Vagina (tissue), 2 donors: ENCODE measurements at places on chromosomes 4 and X. TPM values are rescaled to one million over a fixed set of nuclear protein-coding genes. Genes with fewer than 3 reads are reported as not detected.

SLC26A1 gene
- 2.9 TPM for total RNA-seq

- no peak for DNase-seq
These were observed 2.1 kb downstream of the NUP62CL start for GRCh38 chrX:107204068-107204605.

DNA sequence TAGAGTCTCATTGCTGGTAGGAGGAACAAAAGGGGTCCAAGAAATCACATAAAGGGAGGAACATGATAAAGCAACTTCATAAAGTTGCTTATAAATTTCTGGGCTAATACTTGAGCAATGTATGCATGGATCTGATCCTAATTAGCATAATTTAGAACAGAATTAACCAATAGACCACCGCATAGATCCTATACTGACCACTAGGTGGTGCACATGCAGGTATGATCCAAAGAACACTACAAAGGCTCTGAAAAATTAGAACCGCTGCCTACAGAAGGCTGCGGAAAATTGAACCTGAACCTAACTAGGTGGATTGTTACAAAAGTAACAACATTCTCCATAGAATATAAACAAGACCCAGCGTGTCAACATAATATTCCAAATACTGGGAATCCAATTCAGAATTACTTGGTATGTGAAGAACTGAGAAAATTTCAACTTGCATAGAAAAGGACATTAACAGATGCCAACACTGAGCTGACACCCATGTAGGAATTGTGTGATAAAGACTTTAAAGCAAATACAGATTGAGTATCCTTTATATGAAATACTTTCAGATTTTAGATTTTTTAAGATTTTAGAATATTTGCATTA, 23.3 kb downstream of the BRCC3 start:
- no peak for DNase-seq

DNA sequence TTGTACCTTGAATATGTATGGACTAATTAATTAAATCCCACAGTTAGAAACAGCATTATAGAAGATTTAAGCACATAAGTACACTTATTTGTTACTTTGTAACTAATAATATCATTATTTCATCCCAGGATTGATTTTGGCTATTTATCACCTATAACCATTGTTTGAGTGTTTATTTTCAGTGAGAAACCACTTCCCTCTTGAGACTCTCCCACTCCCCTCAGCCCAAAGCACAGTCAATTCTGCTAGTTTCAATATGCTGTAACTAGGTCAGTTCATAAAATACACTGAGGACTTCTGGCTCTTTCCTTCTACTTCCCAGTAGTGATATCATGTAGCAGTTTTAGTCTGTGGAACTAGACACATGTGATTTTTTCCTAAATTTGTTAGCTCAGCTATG, 16.3 kb downstream of the OFD1 start:
- DNase-seq, result no peak

DNA sequence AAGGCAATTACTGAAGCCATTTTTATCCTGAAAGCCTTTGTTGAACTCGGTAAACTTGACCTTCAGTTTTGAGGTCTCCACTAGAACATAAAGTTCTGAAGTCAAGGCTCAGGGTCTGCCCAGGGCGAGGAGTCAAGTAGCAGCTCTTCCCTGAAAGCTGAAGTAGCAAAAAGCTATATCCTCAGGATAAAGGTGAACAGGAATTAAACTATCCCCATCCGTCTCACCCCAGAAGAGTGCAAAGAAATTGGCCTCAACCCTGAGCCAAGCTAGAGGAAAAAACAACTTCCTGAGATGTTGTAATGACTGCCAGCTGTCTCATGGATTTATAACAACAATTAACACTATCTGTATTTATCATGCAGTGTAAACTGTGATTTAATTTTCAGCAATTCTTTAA, 590.8 kb downstream of the SPRY1 start:
- no peak for DNase-seq
